ENCODE measurements at places on chromosomes 5 and 9.
A peak's percentile ranks its signal among the peaks of the same experiment; 100 is the strongest.

DNA sequence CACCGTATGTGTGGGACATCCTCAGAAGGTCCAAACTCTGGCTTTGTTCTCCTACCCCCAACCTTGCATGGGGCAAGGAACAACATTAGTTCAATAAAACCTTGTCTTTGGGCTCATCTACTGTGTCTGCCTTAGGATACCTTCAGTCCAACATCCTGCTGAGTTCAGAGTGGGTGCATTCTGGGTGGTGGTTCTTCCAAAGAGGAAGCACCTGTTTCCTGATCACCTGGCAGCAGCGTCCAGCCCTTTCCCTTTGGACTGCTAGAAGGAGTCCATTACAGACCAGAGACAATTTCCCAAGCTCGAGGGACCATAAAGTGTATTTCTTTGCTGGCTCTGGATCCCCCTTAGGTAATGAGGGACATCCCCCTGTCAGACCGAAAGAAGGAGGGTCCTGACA is 154.1 kb downstream of the SEMA6A start:
- DNase-seq = no peak

DNA sequence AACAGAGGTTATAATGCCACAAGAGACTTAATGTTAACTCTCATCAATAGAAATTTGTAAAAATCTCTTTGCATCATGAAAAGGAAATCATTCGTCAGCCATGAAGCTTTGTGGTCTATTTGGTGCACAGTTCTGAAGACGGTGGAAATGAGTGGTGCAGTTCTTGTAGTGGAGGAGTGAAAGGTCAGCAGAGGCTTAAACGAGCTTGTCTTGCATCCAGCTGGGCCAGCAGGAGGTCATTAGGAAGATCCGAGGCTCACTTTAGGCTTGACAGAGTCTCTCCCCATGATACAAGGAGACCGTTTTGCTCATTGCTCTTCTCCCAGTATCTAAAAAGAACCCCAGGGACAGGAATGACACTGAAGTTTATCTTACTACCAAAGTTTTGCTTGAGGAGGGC is 440.8 kb downstream of the BNC2 start:
- no peak for DNase-seq

- DNase-seq = no peak
Measured at GRCh38 chr5:53438486-53439472, 41.6 kb upstream of the FST start.

DNA sequence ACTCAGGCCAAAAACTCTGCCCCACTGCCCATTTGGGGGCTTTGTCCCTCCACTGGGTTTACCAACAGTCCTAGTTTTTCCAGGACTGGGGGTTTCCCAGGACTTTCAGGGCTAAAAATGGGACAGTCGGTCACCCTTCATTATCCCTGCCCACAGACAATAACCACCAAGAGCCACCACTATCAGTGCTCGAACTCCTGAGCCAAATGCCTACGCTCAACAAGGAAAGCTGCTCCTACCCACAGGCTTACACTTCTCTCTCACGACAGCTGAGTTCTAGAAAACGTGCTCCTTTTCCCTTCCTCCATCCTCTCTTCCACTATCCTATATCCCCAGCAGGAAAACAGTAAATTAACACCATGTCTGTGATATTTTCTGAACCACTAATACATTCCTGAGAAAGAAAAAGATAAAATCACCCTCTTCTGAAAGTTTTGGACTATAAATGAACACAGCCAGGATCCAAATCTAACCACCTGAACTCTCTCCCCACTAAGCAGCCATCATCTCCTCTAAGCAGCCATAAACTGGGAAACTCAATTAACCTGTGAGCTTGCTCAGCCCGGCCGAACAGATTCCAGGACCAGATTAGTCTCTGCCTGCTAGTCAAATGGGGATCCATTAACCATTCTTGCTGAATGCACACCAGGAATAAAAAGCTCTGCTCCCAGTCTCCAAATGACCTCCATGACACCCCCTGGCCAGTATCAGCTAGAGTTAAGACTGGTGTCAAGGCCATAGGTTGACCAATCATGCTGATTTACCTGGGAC is 41.8 kb downstream of the KLHL3 start:
- DNase-seq = no peak

DNA sequence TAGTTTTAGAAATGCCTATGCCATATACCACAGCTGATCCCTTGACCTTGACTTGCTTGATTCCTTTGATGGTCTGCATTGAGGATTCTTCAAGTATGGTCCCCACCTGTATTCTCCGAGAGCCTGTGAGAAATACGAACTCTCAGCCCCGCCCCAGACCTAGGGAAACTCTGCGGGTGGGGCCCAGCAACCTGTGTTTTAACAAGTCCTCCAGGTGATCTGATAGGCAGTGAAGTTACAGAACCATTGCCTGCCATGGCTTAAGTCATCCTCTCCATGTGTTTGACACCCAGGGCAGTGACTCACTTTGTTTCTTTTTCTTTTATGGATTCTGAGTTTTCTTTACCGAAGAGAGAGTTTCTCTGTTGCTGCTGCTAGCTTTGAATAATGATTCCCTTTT is 18.5 kb downstream of the FRMPD1 start:
- no peak for DNase-seq

DNA sequence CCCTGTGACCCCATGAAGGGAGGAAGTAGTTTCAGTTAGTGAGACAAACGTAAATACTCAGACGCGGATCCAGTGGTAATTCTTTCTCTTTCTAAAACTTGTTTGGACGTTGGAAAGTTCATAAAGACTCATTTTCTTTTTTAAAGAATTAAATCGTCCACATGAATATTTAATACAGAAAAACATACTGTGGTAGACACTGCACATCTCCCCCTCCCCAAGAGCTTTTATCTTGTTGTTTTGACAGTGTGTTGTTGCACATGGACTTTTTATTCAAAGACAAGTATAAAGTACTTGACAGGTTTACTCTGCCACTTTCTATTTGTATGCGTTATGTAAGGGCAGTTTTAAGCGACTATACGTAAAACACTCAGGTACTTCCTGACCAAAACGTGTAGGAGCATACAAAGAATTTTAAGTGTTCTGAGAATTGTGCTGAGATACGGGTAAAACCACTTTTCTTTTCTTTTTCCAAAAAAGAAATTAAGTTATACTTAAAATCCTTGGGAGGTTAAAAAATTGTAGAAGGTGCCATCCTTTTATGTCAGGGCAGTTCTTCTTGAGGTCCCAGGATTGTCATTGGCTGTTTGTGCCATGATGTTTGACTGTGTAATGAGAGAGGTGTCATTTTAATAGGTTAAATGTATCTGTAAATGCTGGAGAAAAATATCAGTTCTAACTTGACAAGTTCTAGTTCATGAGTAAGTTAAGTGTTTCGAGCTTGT is 1.3 kb downstream of the NIPBL start:
- no peak for DNase-seq

DNA sequence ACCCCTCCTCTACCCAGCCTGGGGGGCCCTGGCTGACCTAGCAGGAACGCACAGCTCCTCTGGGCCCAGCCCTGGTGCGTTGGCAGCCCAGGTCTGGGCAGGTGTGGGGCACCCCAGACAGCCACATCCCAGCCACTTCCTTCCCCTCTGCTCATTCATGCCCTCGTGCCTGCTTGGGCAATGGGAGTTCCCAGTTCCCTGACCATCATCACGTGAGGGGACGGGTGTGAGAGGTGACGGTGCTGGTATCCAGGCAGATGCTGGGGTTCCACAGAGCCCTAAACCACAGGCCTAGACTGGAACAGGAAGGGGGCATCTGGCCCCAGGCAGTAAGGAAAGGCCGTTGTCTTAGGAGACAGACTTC is 8.4 kb downstream of the RALGDS start:
- no peak for DNase-seq

- peak; percentile 6 for DNase-seq
Measured at GRCh38 chr9:85859765-85860164, 81.2 kb upstream of the NAA35 start.

- DNase-seq = no peak
Measured at GRCh38 chr9:93255994-93256877, 72.3 kb downstream of the WNK2 start.

DNA sequence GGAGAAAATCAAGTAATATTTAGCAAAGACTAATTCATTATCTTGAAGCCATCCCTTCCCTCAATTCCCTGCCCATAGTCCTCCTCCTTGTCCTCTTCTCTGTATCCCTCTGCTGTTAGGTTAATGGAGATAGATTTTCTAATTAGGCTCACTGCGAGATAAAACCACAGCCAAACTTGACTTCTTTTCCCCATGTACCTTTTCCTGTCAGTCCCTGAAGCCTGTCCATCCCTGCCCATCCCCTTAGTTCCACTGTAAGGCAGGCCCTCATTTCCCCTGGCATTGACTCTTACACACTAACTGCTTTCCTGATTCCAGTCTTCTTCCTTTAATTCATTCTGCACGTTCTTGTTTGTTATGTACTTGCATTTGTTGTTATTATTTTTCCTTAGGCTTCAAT is 1.2 kb downstream of the TLR4 start:
- no peak for DNase-seq

- DNase-seq = no peak
Measured at GRCh38 chr9:71990466-71990865, 69.9 kb downstream of the C9orf57 start.

DNA sequence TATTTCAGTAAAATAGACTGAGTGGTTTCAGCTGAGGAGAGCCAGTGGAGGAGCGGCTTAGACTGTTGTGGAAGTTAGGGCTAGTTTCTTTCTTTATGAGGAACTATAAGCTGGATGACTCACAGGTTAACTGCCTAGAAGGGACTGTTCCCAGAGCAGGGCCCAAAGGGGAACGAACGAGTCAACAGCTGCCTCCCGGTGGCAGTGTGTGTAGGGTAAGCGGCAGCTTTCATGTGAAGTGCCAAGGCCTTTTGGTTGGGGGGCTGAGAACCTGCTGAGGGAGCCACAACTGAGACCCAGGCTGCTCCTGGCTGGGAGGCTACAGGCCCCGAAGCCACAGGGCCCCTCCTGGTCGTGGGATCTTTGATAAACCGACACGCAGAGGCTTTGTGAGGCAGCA is 7.0 kb downstream of the SQSTM1 start:
- peak; percentile 74 for DNase-seq

DNA sequence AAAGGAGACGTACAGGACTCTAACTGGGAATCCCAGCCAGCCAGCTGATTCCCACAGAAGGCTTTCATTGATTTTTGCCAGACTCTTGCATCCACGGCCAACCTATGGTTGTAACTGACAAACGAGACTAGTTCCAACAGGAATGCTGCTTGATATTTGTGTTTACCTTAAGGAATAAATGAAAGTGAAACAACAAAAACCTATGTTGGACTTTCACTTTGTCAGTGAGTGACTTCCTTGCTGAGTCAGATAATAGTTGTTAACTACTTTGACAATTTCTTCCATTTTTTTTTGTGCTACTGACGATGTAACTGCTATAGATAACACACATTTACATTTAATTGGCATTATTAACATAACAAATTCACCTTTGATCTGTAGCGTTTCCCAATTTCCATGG is 63.4 kb upstream of the LRRTM2 start:
- no peak for DNase-seq

- DNase-seq = no peak
Measured at GRCh38 chr9:106954558-106954957, 91.6 kb downstream of the ZNF462 start.

DNA sequence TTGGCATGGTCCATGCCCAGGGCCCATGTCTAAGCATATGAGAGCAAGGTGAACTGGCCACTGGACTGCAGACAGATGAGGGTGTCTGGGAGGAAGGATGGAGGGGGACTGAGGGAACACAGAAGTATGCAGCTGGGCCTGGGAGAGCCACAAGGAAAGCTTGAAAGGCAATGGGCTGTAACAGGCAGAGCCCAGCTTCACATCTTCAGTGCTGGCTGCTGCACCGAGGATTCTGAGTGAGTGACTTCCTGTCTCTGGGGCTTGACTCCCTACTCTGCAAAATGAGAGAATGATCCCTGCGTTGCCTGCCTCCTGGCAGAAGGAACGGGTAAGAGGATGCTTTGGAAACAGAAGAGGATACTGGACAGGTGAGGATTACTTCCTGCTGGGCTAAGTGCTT is 29.0 kb downstream of the COL15A1 start:
- DNase-seq = no peak

DNA sequence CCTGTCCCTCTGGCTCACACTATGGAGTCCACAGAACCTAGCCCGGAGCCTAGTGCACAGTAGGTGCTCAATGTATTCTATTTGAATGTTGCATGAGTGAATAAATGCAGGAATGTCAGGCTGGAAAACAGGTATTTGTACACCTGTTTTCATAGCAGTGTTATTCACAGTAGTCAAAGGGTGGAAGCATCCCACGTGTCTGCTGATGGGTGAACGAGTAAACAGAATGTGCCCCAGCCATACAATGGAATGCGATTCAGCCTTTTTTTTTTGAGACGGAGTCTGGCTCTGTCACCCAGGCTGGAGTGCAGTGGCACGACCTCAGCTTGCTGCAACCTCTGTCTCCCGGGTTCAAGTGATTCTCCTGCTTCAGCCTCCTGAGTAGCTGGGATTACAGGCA is 31.5 kb upstream of the IER5L start:
- no peak for DNase-seq

GRCh38 chr9:89154651-89155336 is 23.8 kb downstream of the SHC3 start:
- peak; percentile 50 for DNase-seq

- no peak for DNase-seq
Measured at GRCh38 chr5:157677931-157678330, 6.6 kb downstream of the C5orf52 start.

- no peak for DNase-seq
Measured at GRCh38 chr9:8863886-8864544, 1064.4 kb upstream of the DMAC1 start.

- DNase-seq = no peak
Measured at GRCh38 chr9:105296877-105297287, 52.4 kb downstream of the SLC44A1 start.

DNA sequence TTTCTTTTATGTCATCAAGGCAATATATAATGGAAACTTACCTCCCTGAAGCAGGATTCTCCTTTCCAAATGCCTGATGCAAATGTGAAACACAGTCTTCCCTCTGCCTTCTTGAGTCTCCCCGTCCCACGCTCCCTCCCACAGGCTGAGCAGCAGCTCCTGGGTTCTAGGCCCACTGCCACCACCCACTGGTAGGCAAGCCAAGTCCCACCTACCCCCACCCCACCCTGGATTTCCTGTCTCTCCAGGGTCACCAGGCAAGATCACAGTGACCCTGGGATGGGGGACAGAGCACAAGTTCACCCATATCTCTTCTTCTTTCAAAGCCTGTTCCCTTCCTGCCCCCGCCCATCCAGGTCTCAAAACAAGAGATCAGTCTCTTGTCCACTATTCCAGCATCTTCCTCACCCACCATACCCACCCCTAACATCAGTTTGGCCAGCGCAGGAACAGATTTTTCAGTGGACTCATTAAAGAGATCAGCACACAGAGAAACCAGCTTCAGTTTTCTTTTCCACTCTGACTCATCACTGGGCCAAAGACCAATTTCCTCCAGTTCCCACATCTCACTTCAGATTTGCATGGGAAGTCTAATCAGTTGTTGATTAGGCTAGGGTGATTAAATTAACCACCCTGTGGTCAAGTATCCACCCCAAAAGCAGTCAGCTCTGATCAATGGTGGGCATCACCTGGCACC is 151.5 kb downstream of the ACTL7B start:
- no peak for DNase-seq
